ENCODE measurements at places on chromosomes 3 and 15.

DNA sequence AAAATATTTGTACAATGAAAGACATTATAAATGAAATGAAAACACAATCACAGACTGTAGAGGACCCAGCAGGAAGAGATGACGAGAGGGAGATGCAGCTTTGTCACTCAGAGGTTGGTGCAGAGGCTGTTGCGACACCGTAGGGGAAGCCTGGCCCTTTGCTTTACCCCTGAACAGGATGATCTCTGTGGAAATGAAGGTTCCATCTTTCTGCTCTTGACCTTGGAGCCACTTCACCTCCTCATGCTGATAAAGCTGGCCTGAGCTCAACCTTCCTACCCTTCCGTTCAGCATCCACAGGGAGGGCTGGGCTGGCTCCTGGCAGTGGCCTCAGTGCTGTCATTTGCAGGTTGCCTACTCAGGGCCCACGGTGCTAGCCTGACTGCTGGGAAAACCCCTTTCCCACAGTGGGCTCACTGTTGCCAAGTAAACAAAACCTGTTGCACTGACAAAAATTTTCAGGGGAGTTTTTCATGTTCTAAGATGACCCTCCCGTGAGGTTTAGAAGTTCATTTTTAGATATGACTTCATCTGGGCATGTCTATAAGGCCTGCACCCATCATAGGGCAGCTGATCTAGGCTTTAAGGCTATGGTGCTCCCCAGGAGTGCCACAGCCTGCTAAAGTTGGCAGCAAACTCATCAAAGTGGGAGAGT is 3.0 kb upstream of the CD80 start:
- no peak for DNase-seq

GRCh38 chr3:81816473-81817250 is 55.2 kb upstream of the GBE1 start:
- DNase-seq: no peak

GRCh38 chr3:167950212-167950611 is 145.5 kb downstream of the GOLIM4 start:
- DNase-seq: no peak

DNA sequence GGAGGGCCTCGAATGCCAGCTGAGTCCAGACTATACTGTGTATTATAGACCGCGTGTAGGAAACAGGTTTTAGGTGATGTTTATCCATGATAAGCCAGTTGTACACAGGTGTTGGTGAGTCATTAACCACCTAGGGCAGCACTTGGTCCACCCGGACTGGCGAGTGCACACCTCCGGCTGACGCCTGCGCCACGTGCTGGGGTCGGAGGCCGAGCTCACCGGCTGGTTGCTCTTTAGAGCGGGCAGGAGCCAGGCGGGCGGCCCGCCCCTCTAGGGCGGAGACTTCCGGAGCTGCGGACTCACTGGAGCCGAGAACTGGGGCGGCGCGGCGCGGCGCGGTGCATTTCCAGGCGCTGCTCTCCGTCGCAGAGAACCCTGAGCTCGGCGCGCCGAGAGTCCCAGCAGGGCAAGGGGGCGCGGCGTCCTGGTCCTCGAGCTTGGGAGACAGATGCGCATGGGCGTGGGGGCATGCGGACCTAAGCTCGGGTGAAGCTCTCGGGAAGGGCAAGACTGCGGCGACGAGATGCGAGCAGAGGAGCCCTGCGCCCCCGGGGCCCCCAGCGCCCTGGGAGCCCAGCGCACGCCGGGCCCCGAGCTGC is at the start of gene ESYT3:
Gene ESYT3, plus strand, starts transcription at position 341 of the 599 bp plus-strand sequence. Its CDS starts 183 bp downstream, at position 524.
- no peak for DNase-seq

GRCh38 chr15:60373327-60373726 is 24.5 kb downstream of the ANXA2 start:
- DNase-seq: no peak

GRCh38 chr3:129974833-129975704 is 549 bp downstream of the TRH start:
- DNase-seq: no peak

- DNase-seq: peak; percentile 28
Measured at GRCh38 chr15:81642451-81642990, 268.5 kb upstream of the TMC3 start.

DNA sequence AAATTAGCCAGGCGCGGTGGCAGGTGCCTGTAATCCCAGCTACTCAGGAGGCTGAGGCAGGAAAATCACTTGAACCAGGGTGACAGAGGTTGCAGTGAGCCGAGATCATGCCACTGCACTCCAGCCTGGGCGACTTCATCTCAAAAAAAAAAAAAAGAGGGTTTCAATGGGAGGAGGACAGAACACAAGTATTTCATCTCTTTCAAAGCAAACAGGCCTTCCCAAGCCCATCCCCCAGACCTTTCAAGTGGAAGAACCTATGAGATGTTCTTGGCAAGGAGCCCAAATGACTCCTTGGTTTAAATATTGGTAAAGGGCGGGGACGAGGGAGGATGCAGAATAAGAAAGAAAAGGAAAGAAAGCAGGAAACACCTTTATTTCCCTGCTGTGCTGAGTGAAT is 62.2 kb upstream of the MCF2L2 start:
- DNase-seq: no peak

- DNase-seq: no peak
Measured at GRCh38 chr15:83106994-83107840, at the start of gene TM6SF1. TM6SF1 (plus strand) TSS chr15:83107645; CDS start chr15:83107681, 36 bp downstream.

Data from AG04449 (cell line).